ENCODE measurements at places on chromosomes 4 and X. TPM values are rescaled to one million over a fixed set of nuclear protein-coding genes. Genes with fewer than 3 reads are reported as not detected.

- H3K27ac ChIP-seq, result no peak overlapping the region
- no peaks in the 10 kb centered on the region for H3K4me1 ChIP-seq
- no peaks in the 10 kb centered on the region for H3K27me3 ChIP-seq
- no peak overlapping the region for H3K4me3 ChIP-seq
- no peak for DNase-seq
Measured at GRCh38 chr4:74056858-74057562, 18.5 kb upstream of the CXCL3 start.

The NLRP2B gene
- not detected for total RNA-seq

- no peak overlapping the region for H3K4me3 ChIP-seq
- DNase-seq, result no peak
- H3K4me1 ChIP-seq, result no peaks in the 10 kb centered on the region
- no peak overlapping the region for H3K27ac ChIP-seq
- H3K36me3 ChIP-seq, result no peaks in the 10 kb centered on the region
Measured at GRCh38 chrX:101062176-101062575, 10.3 kb upstream of the TRMT2B start.

DNA sequence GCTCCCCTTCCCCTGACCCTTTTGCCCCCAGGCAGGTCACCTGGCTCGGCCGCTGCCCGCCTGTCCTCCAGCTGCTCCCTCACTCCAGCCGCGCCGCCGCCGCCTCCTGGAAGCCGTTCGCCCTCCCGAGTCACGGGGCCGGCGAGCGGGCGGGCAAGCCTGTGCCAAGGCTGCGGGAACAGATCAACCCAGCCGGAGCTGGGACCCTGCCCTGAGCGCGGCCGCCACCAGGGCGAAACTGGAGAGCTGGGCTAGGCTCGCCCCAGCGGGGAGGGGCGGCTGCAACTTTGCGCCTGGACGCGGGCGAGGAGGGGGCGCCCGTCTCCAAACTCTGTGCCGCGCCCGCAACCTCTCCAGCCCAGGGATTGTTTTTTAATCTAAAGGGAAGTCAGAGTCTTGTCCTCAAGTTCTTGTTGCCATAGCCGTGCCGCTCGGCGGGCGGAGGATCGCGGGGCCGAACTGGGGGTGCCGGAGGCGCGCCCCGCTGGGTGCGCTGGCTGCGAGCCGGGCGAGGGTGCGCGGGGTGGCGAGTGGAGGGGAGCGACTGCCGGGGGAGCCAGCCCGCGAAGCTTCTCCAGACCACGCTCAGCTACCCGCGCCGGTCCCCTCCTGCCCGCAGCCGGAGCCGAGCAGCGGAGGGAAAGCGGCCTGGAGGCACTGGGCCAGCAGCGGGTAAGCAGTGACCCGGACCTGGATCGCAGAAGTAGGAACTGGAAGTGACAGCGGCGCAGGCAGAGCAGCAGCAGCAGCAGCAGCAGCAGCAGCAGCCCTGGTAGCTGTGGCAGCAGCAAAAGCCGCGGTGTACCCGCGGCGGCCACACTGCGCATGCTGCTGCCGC is 13.4 kb downstream of the ARHGEF6 start:
- DNase-seq, result peak; percentile 84
- H3K36me3 ChIP-seq, result no peaks in the 10 kb centered on the region
- H3K27me3 ChIP-seq, result peaks cover 23% of the 10 kb centered on the region
- H3K27ac ChIP-seq, result no peak overlapping the region

The GNRHR gene
- not detected for total RNA-seq

DNA sequence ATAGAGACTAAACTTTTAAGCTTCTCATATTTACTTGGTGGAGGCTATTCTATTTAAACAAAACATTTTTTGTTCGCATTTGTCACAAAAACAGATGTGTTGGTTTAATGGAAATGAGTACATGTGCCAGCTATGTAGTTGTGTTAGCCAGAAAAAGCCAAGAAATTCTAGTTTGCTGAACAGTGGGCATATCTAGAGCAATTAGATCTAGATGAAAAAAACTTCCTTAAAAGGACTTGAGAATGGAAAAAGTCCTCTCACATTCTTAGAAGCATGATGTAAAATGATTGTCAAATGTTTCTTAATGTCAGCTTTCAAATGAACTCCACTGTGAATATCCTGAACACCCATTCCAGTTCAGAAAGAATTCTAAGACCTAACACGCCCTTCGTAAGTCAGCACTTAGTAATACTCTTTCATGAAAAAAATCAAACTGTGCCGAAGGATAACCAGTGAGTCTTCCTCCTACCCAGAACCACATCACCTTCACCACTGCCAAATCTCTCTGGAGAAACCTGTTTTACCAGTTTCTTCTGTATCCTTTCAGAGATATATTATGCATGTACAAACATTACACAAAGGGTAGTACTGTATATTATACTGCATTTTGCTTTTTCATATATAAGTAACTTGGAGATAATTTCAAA is 28.2 kb downstream of the PHKA1 start:
- no peaks in the 10 kb centered on the region for H3K4me1 ChIP-seq
- H3K4me3 ChIP-seq, result no peak overlapping the region
- no peak overlapping the region for H3K27ac ChIP-seq
- no peak for DNase-seq
- peaks cover 4% of the 10 kb centered on the region for H3K36me3 ChIP-seq
- H3K27me3 ChIP-seq, result no peaks in the 10 kb centered on the region

DNA sequence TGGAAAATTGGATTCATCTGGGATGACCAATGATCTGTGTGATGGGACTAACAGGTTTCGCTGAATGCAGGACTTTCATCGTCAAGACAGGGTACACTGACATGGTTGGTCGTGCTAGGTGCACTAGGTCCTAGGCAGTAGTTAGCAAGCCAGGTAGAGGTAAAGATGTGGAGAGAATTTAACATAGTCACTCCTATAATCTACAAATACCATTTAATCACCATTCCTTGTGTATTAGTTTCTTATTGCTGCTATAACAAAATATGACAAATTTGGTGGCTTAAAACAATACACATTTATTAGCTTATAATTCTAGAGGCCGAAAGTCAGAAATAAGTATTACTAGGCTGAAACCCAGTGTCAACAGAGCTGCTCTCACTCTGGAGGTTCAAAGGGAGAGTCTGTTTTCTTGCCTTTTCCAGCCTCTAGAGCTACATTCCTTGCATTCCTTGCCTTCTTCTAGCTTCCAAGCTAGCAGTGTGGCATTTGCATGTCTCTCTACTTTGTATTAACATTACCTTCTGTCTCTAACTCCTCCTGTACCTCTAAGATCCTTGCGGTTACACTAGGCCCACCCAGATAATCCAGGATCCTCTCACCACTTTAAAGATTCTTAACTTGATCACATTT is 98.7 kb upstream of the GRIA3 start:
- H3K27me3 ChIP-seq, result no peaks in the 10 kb centered on the region
- H3K36me3 ChIP-seq, result no peaks in the 10 kb centered on the region
- no peak overlapping the region for H3K4me3 ChIP-seq
- H3K27ac ChIP-seq, result no peak overlapping the region
- no peaks in the 10 kb centered on the region for H3K4me1 ChIP-seq

The NXF2 gene
- 0.75 TPM for total RNA-seq

GRCh38 chr4:110132816-110133719 is 65.3 kb downstream of the ELOVL6 start:
- H3K36me3 ChIP-seq, result no peaks in the 10 kb centered on the region
- peak overlapping the region; percentile 66 for H3K4me3 ChIP-seq
- peak; percentile 64 for DNase-seq
- peaks cover 14% of the 10 kb centered on the region for H3K4me1 ChIP-seq
- H3K27ac ChIP-seq, result no peak overlapping the region
- H3K27me3 ChIP-seq, result no peaks in the 10 kb centered on the region

The CDS1 gene
- 5.7 TPM for total RNA-seq

DNA sequence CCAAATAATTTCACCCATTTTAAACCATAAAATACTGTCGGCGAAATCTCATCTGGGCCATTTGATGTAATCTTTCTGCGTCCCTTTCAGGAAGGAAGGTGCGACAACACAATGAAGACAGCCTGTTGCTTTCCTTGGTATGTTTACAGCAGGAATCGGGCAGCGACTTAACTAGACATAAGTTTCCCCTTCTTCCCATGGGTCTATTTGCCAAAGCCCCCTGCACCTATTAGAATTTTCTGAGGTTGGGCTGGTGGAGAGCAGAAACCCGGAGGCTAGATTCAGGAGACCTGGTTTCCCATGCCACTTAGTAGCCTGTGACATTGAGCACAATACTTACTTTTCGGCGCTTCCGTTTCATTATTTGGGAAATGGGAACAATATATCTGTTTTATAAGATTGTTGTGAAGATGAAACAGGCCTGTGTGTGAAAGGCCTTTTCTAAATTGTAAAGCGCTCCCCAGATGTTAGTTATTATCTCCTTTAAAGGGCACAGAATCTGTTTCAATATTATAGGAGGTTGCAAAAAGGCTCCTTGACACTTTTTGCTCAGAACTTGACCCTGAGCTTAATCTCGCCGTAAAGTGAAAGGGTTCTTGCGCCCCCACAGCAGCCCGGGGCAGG is 552 bp upstream of the AFF1 start:
- DNase-seq, result peak; percentile 65
- H3K27ac ChIP-seq, result no peak overlapping the region
- no peaks in the 10 kb centered on the region for H3K4me1 ChIP-seq
- peak overlapping the region; percentile 89 for H3K4me3 ChIP-seq
- peaks cover 10% of the 10 kb centered on the region for H3K36me3 ChIP-seq

Measured in endodermal cell (in vitro differentiated cells).